ENCODE measurements at places on chromosomes 12 and 14.

- no peak for DNase-seq
These were observed 36.4 kb upstream of the P2RX7 start for GRCh38 chr12:121096199-121096798.

DNA sequence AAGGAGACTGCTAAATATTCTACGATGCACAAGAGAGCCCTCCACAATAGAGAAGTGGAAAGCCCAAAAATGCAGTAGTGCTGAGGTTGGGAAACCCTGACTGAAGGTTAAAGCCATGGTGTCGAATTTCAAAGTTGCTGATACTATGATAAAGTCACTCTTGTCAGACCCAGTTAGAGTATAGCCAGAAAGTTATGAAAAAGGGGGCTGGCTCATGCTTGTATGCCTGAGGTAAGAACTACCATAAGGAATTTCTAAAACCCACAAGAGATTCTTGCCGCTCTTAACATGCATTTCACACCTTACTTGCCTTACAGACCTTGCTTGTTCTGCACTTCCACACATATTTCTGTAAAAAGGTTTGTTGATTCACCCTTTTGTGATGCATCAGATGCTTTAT is 184.6 kb downstream of the SLC6A15 start:
- DNase-seq, result peak; percentile 1

DNA sequence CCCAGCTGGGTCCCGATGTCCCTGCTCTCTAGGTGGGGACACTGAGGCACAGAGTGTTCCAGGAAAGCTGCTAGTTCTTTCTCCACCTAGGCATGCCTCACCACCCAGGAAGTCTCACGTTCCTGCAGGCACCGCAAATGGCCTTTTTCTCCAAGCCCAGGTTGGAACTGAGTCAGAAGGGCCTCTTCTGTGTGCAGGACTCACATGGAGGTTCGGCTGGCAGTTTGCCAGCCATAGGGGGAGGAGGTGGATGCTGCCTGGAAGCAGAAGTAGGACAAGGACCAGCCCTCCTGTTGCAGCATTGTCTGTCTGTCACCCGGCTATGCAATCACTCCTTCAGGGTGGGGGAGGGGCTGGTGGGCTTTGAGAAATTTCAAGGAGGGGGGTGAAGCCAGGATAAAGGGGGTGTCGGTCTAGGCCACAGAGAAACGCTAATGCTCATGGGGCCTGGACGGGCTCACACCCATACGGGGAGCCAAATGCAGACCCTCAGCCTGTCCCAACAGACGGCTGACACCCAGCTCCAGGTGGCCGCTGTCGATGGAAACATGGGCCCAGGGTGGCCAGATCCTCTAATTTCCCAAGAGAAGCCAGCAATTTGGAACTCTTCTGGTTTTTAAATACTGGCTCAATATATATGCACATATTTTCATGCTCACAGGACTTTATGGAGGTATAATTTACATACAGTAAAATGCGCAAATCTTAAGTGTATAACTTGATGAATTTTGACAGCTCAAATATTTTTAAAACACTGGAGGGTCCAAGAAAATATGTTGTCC is 120.5 kb downstream of the PHETA1 start:
- DNase-seq, result peak; percentile 75

GRCh38 chr14:33259764-33260163 is 321.1 kb downstream of the NPAS3 start:
- DNase-seq, result peak; percentile 42

DNA sequence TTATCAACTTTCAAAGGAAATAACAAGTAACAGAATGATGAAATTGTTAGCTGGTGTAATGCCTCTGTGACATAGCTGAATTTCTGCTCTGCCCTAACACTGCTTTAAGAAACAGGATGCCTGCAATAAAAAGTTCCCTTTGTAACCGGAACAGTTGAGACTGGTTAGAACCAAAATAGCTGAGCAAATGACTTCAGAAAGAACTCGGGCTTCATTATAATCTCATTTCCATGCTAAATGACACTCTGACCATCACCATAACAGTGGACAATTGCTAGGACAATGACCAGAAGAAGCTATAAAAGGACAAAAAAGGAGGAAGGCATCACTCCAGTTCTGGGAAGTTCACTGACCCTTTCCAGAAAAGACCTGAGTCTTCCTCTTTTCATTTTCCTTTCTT is 23.5 kb upstream of the PYGL start:
- DNase-seq, result no peak

DNA sequence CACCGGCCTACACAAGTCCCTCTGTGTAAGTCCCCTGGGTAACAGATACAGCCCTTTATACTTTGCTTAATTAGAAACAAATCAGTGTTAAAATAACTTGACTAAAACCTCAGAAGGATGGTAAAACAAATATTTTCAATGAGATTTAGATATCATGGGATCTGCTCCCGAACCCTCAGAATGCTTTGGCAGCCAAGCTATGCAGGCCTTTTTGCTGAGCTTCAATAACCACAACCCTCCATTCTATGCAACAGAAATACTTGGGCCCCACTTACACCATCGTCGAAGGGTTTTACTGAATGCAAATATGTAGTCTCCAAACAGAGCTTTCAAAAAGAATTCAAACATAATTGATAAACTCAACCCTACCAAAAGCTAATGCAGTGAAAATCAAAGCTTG is 29.3 kb upstream of the PITPNM2 start:
- DNase-seq, result no peak

GRCh38 chr14:69351385-69351784 is 46.7 kb downstream of the ERH start:
- no peak for DNase-seq

DNA sequence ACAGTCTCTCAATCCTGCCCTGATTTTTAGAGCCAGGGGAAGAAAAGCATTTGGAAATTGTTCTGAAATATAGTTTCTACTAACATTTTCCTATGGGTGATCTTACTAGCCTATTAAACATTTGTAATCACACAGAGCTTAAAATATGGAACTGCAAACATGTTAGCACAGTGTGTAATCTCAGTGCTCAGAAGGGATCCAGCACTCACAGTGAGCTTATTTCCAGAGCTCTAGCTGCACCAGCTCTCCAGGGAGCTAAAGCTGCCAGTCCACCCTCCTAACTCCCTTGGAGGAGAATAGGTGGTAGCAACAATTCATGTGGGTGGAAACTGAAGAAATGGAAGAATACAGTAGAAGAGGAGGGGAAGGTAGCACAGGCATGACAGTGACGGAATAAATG is 64.9 kb upstream of the SYT1 start:
- no peak for DNase-seq

DNA sequence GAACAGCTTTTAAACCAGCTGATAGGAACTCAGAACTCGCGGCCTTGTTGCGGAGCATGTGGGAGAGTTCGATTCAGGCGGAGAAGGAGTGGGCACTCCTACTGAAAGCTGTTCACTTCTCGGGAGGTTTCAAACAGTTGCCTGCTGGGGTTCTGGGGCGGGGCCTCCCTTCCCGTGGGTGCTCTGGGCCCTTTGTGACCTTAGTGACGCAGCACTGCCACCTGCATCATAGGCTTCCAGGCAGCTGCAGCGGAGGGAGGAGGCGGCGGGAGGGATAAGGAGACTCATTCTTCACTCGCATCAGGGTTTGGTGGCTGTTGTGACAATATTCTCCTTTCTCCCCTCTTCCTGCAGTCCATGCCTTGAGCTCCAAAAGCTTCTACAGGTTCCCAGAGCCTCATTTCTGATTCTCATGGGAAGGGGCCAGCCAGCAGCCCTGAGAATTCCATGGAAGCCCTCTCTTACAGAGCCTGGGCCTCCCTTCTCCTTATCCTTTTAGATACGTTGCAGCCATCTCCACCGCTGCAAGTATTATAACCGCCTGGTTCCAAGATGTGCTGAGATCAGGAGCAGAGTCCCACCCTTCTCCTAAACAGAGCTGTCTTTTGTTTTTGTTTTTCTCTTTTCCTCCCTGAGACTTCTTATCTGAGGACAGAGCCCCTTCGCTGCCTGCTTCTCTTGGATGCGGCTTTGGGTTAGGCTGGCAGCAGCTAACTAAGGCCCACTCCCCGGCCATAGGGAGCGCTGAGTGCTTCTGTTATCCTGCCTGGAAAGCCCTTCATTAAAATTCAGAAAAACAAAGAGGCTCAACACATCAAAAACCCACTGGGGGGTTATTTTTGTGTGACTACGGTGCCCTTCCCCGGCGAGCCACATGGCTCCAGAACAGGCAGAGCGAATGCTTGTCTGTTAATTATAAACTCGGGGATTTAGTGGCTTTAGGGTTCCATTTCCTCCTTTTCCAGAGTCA is 67.6 kb upstream of the GPATCH2L start:
- no peak for DNase-seq

DNA sequence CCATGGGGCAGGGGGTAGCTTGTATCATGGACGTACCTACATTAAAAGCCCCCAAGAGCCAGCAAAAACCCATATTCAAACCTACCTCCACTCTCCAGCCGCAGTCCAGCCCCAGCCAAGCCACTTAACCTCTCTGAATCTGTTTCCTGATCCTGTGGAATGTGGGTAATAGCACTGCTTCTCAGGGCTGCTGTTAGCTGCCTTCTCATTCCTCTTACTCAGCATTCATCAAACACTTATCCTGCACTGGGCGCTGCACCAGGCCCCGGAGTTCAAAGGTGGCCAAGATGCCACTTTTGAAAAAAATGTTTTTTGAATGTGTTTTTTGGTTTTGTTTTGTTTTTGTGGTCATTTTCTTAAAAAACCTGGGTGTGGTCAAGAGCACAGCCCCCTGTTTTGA is 237.4 kb downstream of the CHST11 start:
- peak; percentile 34 for DNase-seq

- DNase-seq, result no peak
These were observed 3.3 kb downstream of the ZNF664 start for GRCh38 chr12:123976227-123976826.

GRCh38 chr12:49672301-49673217 is 34.6 kb downstream of the FMNL3 start:
- no peak for DNase-seq

DNA sequence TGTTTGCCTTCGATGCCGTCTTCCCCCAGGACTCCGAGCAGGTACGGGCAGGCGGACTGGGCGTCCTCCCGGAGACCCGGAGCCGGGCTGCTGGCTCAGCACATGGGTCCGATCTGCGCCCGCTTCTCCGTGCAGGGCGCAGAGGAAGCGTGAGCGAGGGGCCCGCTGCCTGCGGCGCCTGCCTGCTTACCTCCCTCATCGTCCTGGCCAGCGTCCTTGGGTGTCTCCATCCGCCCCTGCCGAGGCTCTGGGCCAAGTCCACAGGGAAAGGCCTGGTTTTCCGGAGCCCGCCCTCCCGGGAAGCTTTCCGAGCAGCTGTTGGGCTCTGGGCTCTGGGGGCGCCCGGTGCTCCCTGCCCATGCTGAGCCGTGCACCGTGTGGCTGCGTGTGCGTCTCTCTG is 33.5 kb downstream of the KIF26A start:
- peak; percentile 57 for DNase-seq
